ENCODE measurements at places on chromosomes 13 and 19.
A peak's percentile ranks its signal among the peaks of the same experiment; 100 is the strongest.

- DNase-seq = no peak
These were observed 12.1 kb downstream of the ONECUT3 start for GRCh38 chr19:1765232-1765903.

DNA sequence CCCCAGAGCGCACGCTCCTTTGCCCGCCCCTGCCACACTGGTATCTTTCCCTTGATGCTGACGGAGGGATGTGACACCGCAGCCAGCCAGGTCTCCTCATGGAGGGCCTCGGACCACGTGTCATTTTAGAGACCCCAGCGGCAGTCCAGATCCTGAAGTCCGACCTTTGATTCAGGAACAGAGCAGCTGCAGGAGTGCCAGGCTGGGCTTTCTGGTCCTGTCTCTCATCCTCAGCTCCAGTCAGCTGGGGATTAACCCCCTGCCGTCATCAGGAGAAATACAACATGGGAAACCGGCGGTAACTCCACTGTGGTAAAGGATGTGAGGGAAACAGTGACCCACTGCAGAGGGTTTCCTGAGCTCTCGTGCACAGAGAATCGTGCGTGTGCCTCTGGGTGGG lies 140.6 kb downstream of the SIPA1L3 start:
- DNase-seq = no peak

DNA sequence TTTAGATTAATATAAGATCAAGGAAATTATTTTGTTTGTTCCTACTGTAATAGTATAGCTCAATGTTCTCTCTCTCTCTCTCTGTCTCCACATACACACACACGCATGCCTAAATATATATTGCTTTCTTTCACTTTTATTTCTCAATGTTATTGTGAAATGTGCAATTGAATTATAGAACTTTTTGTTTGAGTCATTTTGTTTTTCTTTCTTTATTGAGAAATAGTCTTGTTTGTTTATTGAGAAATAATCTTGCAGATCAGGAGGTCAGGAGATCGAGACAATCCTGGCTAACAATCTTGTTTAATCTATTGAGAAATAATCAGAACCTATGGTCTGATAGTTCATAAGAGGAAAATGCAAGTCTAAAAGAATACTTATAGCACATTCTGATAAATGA lies 1581.3 kb downstream of the EFNB2 start:
- DNase-seq = no peak

- DNase-seq = no peak
These were observed 1.3 kb upstream of the CD22 start for GRCh38 chr19:35327642-35328041.

DNA sequence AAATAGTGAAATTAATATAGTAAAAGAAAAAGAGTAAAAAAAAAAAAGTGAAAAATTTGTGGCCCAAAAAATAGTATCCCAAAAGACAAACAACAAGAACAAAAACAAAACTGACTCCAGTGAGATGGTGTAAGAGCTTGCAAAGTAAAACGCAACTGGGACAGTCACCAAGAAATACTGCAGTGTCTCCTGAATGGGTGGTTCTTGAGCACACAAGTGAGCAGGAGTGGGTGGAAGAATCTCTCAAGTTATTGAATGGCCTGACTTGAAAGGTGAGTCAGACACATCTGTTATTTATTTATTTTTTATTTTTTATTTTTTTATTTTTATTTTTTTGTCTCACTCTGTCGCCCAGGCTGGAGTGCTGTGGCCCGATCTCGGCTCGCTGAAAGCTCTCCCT lies 1.9 kb downstream of the ZNF493 start:
- no peak for DNase-seq

GRCh38 chr13:97979556-97979955 lies 26.1 kb downstream of the IPO5 start:
- DNase-seq = no peak

DNA sequence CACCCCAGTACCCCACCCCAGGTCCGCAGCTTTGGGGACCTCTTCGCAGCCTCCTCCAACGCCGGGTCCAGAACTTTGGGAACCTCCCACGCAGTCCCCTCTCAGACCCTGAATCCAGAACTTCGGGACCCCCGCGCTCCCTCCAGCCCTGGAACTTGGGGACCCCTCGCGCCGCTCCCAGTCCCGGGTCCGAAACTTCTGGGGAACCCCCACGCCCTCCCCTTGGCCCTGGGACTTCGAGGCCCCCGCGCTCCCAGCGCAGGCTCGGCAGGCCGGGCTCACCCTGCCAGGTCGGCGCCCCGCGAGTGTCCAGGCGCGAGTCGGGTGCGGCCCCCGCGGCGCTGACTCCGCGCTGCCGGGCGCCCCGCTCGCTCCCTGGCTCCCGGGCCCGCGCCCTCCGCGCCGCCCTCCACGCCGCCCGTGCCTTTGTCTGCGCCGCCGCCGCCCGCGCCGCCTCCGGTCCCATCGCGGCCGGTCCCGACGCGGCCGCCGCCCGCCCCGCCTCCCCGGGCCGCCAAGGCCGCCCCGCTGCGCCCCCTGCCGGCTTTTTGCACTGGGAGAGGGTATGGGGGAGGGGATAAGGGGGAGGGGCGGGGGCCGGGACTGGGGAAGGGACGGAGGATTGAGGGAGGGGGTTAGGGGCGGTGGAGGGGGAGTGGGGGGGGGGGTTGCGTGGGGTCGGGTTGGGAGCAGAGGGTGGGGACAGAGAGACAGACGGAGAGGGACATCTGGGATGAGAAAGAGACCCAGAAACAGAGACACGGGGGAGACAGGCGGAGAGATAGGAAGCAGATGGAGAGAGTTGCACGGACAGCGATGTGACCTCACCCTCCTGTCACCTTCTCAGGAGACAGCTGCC lies at the start of gene HOMER3:
HOMER3 (minus strand) TSS at position 449 of the 859 bp plus-strand sequence. CDS start 2,235 bp downstream, outside the sequence.
- DNase-seq = peak; percentile 78

DNA sequence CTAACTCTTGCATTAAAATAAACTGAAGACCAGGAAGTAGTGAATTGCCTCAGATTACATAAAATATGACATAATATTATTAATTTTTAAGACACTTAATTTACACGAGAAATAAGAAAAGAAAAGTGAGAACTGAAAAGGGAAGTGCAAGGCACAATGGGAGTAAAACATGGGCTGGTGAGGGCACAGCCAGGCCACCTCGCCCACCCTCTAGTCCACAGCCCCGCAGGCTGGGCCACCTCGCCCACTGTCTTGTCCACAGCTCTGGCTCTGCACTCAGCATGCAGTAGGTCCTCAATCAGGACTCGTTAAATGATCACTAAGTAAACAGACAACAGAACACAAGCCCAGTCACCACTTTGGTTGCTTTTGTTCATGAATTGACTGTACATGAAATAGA lies 67.8 kb upstream of the ARHGEF7 start:
- DNase-seq = no peak

- DNase-seq = no peak
These were observed 111.4 kb downstream of the FRY start for GRCh38 chr13:32142956-32143375.

DNA sequence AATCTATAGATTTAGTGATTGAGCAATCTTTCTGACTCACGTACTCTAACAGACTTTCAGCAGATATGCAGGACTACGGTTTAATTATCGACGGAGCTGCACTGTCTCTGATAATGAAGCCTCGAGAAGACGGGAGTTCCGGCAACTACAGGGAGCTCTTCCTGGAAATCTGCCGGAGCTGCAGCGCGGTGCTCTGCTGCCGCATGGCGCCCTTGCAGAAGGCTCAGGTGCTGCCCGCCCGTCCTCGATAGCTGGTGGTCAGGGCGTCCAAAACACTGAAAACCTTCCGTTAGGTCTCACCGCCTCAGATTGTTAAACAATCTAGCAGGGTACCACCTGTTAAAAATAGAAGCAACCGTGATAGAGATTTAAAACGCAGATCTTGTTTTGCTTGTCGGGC lies 113.2 kb upstream of the MCF2L start:
- DNase-seq = no peak

All from substantia nigra (tissue), 51 donors.